AG08395 (cell line): ENCODE measurements at places on chromosomes 12 and 14.

DNA sequence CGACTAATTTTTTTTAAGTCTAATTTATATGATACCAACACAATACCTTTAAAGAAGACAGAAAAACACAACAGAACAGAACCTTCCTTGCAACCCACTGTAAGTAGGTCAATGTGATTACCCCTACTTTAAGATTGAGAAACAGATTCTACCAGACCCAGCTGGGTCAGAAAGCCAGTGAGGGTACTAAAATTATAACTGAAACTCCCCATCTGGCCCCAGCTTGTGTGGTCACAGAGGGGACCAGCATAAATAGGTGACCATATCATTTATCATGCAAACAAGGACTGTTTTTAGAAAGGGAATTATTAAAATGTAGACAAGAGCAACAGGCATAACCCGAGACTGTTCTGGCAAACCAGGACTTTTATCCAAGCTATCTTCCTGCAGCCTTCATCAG, 30.1 kb upstream of the FRMD6 start:
- DNase-seq = no peak

- DNase-seq = no peak
Measured at GRCh38 chr14:78254911-78255461, 84.8 kb downstream of the NRXN3 start.

GRCh38 chr12:124498275-124499189, 68.9 kb downstream of the NCOR2 start:
- peak; percentile 43 for DNase-seq

- no peak for DNase-seq
Measured at GRCh38 chr12:131720921-131721320, 10.0 kb downstream of the SFSWAP start.

GRCh38 chr14:55316564-55316963, 45.3 kb downstream of the FBXO34 start:
- DNase-seq = no peak

- no peak for DNase-seq
Measured at GRCh38 chr14:67977434-67978034, 158.0 kb downstream of the RAD51B start.

- DNase-seq = peak; percentile 63
Measured at GRCh38 chr14:75979071-75979571, 2.7 kb downstream of the TGFB3 start.

DNA sequence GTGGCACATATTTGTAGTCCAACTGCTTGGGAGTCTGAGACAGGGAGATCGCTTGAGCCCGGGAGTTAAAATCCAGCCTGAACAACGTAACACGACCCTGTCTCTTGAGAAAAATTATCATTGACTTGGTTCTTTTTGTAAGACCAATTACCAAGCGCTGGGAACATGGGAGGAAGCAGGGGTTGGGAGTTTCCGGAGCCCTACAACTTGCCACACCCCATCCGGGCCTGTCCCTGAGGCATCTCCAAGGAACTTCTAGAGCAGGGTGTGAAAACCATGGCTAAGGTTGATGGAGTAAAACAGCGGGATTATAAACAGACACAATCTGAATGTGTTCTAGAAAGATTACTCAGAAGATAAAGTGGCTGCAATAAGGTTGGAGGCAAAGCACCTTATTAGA, 10.3 kb downstream of the PLXNC1 start:
- no peak for DNase-seq

DNA sequence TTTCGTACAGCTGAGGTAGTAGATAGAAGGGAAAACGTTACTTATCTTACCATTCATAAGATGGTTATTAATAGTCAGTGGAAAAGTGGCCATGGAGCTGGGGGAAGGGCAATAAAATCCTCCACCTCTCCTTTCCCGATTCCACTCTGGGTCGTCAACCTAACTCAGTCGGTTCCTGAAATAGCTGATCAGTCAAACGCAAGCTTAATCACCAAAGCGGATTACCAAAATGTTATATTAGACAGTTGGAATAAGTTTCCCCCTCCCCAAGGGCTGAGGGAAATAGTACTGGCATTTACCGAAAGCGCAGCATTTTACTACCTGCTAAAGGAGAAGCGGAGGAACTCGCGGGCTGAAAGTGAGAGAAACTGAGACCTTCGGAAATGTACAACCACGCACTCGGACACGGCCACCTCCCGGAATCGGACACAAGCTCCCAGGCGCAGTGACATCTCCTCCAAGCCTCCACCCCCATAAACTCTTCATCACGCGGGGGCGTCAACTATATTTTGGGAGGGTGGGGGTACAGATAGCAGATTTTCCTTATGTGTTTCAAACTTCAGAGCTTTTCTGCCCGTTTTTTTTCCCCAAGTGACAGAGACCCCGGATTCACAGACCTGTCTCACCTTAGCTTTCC, 1.2 kb downstream of the PPM1H start:
- no peak for DNase-seq

DNA sequence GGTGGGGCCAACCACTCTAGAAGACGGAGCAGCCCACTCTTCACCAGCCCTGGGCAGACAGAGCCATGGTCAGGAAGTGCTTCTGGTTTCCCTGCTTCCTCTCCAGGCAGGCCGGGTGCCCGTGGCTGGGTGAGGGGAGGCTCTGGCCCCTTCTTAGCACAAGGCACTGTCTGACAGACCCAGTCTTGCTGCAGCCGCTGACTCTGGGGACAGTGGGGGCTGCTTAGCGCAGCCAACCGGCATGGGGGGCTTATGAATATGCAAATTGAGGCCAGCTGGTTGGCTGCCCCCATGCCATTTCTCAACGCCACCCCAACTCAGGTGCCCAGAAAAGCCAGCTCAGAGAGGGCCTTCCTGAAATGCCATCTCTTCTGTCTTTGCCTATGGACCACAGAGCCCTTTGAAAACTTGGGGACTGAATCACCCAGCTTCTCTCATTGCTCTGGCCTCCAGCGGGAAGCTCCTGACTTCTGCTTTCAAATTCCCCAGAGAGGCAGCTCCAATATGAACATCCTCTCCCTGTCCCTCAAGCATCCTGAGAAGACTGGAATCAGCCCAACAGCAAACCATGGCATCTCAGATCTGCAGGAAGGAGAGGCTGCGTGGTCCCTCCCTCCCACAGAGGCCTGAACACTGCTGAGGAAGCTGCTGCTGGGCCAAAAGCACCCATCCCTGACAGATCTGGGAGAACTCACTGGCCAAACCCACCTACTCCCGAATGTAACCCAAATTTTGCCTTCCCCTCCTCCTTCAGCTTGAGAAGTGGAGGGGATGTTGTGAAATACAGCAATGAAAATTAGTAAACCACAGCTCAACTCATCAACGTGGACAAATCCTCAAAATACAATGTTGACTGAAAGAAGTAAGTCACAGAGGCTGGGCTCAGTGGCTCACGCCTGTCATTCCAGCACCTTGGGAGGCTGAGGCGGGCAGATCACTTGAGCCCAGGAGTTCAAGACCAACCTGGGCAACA, at the start of gene PROX2:
Gene PROX2, minus strand, starts transcription at position 205 of the 973 bp plus-strand sequence. CDS start 12,311 bp downstream, outside the sequence.
- no peak for DNase-seq

- no peak for DNase-seq
Measured at GRCh38 chr12:79522257-79522988, 168.3 kb downstream of the PAWR start.

DNA sequence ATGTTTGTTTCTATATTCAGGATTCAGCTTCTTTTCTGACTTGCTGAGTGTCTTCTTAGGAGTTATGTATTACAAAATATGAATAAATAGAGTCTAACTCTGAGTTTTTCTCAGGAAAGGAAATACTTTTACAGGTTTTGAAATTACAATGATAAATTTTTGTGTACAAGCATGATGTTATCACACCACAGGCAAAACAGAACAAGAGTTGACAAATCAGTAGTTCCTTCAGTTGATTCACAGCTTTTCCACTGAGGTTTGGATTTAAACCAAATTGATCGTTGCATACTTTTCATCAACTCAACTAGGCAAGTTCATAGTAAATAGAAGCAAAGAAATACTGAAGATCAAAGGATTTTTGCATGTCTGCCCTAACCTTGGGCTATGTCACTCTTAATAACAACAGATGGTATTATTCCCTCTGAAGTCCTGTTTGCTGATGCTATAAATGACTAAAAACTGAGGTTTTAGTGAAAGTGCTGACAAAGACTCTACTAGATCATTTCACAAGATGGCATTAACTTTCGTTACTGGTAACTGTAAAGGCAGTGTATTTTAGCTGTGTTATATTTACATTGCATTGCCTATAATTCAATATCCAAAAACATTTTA, 520.2 kb downstream of the FLRT2 start:
- no peak for DNase-seq

DNA sequence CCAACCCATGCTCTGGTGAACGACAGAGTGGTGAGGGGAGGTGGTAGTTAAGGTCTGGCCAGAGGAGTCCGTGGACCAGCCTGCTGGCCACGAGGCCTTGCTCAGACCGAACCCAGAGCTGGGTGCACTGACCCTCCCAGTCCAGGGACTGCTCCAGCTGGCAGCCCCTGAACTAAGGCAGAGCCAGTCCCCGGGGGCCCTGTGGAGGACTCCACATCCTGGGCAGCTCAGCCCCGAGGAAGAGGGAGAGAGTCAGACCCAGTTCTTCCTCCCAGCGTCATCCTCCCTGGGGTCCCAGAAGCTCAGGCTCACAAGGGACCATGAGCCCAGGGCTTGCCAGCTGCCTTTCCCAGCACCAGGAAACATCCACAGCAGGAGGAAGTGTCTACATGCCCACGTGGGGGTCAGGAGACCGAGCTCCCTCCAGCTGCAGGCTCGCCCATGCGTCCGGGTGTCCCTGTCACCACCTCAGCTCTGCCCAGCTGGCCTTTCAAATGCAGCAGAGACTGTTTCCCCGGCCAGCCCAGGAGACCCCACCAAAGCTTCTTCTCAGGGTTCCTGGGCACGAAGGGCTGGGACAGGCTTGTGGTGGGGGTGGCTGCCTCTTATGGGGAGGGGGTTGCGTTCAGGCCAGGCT, 194.4 kb downstream of the KIF26A start:
- no peak for DNase-seq

- DNase-seq = no peak
Measured at GRCh38 chr12:108273217-108273616, 65.9 kb downstream of the CMKLR1 start.

DNA sequence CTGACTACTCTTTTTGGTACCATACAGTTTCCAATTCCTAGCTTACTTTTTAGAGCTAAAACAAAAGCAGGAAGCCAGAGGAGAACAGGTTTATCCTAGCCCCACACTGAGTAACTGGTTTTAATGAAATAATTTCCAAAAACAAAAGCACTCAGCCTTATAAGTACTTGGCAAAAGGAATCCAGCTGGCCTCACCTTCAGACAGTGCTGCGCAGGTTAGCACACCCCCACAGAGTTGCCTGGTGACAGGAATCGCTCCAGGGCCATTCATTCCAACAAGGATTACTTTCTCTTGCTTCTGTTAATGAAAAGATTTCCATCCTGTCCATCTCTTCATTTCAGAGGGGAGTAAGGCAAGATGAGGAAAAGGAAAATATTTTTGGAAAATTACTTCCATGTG, 84.6 kb downstream of the SCFD1 start:
- DNase-seq = no peak

GRCh38 chr14:88005050-88005481, at the start of gene GPR65:
Gene GPR65 (plus strand): TSS chr14:88005135. CDS start chr14:88010848, 5,713 bp downstream.
- peak; percentile 10 for DNase-seq

DNA sequence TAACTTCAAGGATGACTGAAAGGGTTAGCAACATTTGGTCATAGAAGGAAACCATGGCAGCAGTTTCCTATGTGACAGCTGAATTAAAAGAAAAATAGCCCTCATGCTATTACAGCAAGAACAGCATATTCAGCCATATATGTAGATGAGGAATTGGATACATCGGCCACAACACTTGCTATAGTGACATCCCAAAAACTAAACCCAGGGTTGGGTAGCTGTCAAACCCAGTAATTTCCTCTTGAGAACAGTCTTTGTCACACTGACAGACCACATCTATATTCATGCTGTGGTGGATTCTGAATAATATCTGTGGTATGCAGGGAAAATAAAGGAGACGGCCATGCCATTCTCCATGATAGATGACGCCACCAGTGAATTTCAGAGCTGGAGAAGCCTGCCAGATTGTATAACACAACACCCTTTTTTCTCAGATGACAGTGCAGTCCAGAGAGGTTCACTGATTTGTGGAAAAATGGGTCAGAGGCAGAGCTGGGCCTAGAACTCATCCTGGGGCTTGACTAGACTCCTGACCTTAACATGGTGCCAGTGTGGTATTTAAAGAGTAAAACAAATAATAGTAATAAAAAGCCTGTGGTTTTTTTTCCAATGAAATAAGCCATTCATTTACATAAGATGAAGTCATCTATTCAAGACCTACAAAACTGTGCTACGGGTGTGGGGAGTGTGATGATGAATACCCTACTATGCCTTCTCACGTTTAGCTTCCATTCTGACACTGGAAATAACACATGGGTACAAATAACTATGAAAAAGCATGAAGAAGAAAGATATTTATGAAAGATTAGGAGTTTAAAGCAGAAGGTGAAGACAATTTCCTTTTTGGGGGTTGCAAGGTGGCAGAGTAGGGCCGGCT, 32.3 kb downstream of the EFCAB11 start:
- peak; percentile 68 for DNase-seq

DNA sequence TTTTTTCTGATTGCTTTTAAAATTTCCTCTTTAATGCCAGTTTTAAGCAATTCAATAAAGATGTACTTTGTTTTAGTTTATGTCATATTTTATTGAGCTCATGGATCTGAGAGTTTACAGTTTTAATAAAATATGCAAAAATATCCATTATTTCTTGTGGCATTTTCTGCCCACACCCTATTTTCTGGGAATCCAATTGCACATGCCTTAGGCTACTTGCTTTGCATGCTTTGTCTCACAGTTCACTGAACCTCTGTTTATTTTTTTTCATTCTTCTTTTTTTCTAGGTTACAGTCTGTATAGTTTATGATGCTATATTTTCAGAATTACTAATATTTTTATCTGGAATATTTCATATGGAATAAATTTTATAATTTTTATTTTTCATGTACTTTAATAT, 1258.0 kb downstream of the FSCB start:
- no peak for DNase-seq
